ENCODE measurements at places on chromosomes 4 and X.
A peak's percentile ranks its signal among the peaks of the same experiment; 100 is the strongest.

DNA sequence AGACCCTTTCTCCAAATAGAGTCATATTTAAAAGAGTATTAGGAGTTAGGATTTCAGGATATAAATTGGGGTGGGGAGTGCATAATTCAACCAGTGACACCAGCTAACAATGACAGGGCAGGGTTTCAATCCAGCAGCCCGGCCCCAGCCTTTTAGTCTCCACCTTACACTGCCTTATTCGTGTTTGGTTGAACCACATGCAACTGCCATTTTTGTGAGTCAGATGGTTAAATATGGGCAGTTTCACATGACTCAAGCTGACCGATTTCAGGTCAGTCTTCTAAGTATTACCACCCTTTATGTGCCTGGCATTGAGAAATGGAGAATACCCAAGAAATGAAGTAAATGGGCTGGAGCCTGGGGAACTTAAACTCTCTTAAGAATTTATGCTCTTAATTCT lies 102.8 kb downstream of the STOX2 start:
- DNase-seq = no peak

GRCh38 chrX:70605352-70605751 lies 160.7 kb downstream of the DLG3 start:
- no peak for DNase-seq

GRCh38 chr4:184267673-184268583 lies 50.3 kb upstream of the ENPP6 start:
- DNase-seq = no peak

DNA sequence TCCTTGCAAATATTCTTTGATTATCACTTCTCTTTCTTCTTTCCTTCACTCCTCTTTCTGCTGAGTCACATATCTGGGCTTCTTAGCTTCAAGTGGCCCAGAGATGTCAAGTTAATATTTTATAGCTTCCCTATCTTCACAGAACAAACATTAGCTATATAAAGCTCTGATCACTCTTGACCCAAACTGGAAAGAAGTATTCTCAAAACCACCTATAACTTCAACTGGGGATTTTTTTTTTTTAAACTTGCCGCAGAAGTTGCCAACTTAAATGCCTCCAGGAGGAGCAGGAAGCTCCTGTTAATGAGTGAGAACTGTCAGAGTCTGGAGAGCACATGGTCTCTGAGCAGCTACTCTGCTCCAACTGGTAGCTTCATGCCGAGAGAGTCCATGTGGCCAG lies 233.3 kb upstream of the EDNRA start:
- no peak for DNase-seq

GRCh38 chrX:4579999-4580398 lies 866.5 kb upstream of the PRKX start:
- no peak for DNase-seq

DNA sequence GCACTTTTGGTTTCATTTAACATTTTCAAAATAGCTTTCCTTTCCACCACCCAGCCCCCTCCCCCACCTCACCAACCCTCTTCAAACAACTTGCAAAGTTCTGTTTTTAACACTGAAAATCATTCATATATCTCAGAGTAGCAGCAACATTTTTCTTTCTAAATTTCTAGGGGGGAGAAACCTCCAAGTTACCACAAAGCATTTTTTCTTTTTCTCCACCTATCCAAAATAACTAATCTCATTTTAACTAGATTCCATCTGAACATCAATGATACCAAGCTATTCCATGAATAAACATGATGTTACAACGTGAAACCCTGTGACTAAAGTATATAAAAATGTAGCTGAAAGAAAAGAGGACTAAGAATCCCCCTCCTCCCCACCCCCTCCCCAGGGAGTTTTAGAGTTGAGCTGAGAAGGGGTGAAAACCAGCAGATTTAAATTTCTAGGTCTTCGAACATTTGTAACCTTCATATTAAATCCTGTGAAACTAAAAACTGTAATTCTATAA lies 5.2 kb downstream of the LDB2 start:
- DNase-seq = no peak

GRCh38 chrX:40152741-40153344 lies 55.1 kb upstream of the BCOR start:
- peak; percentile 44 for DNase-seq

GRCh38 chr4:91267543-91267942 lies 1036.2 kb upstream of the GRID2 start:
- no peak for DNase-seq

GRCh38 chr4:73507541-73507940 lies 26.0 kb downstream of the AFM start:
- no peak for DNase-seq

DNA sequence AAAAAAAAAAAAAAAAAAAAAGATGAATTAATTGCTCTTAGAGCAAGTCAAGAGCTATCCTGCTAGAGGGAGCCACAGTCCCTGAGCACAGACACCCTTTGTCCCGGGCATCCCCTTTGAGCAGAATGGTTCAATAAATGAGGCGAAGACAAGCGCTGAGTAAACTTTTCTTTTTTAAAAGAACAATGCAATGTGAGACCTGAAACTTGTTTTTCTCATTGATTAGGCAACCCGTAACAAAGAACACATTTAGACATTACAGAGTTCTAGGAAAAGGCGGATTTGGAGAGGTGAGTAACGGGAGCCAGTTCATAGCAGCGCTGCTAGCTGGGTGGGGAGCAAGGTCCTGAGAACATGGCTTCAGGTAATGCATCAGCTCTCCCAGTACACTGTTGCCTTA lies 46.1 kb downstream of the GRK4 start:
- no peak for DNase-seq

DNA sequence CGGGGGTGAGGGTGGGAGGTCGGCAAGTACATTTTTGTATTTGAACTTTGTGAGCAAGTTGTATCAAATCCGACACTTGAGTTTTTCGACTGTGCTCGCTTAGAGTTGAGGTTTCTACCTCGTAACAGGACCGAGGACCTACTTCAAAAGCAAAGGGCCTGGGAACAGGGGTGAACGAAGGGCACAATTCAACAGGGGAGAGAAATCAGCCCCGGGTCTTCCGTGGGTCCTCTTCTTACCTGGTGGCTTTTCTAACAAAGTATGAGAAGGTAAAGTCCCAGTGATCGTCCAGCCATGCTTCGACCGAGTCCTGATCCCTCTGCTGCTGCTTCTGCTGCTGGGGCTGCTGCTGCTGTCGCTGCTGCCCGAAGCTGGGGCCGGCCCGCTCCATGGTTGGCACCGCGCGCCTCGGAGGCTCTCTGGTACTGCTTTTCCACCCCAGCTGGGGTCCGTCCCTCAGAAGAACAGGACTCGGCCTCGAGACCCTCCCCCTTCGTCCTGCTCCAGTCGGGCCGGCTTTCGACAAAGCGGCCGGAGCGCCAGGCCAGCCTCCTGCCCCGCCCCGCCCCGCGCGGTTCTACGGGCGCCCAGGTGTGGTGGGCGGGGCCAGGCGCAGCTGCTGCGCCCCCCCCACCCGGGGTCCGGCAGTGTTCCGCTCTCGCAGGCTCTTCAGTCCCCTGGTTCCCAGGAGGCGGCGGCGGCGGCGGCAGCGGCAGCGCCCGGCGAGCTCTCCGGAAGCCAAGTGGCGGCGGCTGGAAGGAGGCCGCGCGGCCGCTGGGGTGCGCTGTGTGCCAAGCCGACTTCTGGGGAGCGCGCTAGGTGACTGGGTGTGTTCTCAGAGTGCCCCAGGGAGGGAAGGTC lies at the start of gene PDE5A:
TSS of gene PDE5A (minus strand) at position 524 of the 861 bp plus-strand sequence. CDS start at position 391, 133 bp downstream.
- peak; percentile 81 for DNase-seq

DNA sequence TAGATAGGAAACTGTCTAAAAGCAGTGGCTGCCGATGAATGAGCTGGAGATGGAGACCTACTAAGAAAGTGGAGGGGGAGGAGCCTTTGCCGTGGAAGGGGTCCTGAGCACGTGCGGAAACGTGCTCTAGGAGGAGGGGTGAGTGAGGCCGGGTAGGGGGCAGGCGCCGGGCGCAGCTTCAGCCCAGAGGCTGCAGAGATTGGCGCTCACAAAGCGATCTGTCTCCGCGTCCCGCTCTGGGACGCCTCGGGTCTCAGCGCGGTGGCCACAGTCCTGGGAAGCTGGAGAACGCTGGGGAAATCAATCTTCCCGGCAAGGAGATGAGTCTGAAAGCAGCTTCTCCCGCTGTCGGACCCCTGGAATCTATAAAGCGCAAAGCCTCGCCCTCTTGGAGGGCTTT lies 444 bp upstream of the ARHGAP6 start:
- DNase-seq = no peak

GRCh38 chr4:32117693-32118092 lies 1397.5 kb downstream of the PCDH7 start:
- no peak for DNase-seq

DNA sequence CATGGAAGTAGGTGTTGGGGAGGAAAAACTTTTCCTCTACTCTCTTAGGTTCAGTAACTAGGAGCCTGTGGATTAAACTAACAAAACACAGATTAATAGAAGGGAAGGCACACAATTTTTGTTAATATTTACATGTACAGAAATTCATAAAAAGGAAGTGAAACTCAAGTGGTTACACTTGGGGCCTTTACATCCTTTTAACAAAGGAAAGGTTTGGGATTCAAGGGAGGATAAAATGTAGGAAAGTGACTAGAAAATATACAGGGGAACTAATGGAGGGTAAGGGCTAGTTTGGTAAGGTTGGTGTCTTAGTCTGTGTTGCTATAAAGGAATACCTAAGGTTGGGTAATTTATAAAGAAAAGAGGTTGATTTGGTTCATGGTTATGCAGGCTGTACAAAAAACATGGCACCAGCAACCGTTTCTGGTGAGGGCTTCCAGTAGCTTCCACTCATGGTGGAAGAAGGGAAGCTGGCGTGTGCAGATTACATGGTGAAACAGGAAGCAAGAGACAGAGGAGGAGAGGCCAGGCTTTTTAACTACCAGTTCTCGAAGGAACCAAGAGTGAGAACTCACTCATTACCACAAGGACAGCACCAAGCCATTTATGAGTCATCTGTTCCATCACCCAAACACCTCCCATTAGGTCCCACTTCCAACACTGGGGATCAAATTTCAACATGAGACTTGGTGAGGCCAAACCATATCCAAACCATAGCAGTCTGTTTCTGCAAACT lies 124.4 kb downstream of the CHRDL1 start:
- DNase-seq = no peak

GRCh38 chrX:125203365-125203736 lies 116.3 kb upstream of the TEX13C start:
- DNase-seq = no peak

DNA sequence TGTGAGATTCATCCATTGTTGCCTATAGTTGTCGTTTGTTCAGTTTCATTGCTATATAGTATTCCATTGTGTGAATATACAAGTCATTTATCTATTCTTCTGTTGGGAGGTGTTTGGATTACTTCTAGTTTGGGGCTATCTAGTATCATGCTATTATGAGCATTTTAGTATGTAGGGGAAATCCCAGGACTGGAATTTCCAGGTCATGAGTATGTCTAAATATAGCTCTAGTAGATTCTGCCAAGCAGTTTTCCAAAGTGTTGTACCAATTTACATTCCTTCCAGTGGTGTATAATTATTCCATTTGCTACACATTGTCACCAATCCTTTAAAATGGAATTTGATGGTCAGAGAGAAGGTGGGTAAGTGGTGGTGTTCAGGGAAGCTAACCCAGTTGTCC lies 30.1 kb downstream of the EGFL6 start:
- DNase-seq = no peak

DNA sequence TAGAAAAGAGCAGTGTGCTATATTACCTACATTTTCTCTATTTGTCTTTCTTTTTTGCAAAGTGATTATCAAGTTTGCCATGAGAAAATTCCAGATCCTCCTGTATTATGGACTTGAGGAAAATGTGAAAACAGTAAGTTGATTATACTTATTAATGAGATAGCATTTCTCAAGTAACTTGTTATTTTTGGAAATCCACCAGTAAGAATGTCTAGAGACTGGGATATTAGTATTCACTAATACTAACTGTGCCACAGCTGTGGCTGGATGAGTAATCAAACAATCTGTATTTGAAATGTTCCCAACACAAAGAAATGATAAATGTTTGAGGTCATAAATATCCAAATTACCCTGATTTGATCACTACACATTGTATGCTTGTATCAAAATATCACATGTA lies 147.0 kb upstream of the CTSO start:
- no peak for DNase-seq

DNA sequence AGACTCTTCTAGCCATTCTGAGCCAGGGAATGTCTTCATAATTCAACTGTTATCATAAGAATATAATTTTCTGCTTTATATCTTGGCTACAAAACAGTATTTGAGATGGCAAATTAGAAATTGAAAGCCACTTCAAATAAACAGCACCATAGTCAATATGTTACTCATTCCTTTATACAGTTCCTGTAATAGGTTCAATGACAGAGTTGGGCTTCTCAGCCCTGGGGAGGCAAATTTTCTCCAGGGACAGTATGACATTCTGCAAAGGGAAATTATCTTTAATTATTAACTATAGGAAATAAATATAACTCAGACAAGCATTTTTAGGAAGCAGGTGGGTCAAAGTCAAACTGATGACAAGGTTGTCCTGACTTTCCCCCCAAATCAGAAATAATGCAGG lies 71.9 kb upstream of the RPS6KA6 start:
- no peak for DNase-seq

GRCh38 chrX:153306527-153307115 lies 14.9 kb downstream of the PNMA6F start:
- DNase-seq = no peak

DNA sequence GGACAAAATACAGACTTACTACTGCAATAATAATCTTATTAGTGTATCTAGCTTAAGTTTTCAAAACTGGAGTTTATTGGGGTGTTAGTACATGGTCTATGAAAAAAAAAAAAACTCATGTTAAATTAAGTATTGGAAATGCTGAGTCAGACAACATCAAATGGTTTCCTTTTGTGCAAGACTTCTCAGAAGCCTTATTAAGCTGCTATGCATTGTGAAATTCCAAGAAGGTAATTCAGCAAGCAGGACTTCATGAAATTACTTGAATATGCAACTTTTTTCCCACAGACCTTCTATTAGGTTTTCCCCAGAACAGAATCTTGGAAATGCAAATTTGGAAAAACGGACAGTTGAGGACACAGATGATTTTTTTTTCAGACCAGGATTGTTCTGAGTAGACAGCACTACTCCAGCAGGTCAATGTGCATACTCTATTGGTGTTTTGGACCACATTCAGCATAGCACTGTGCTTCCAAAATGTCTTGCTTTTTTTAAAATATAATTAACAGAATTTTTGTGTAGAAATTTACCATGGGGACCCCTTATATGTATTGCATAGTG lies 568.8 kb upstream of the TENM3 start:
- DNase-seq = no peak

DNA sequence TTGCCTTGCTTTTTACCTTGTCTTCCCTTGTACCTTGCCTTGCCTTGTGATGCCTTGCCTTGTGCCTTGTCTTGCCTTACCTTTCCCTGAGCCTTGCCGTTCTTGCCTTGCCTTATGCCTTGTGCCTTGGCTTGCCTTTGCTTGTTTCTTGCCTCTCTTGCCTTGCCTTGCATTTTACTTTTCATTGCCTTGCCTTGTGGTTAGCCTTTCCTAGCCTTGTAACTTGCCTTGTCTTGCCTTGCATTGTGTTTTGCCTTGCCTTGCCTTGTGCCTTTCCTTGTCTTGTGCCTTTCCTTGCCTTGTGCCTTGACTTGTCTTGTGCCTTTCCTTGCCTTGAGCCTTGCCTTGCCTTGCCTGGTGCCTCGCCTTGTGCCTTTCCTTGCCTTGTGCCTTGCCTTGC lies 84.6 kb downstream of the TAB3 start:
- DNase-seq = no peak

Data from midbrain (tissue), 1 donor.